Fibroblast of skin of back (primary cell): ENCODE measurements at places on chromosomes 2 and 18.
A peak's percentile ranks its signal among the peaks of the same experiment; 100 is the strongest.

- peak; percentile 98 for DNase-seq
Observed at GRCh38 chr2:240374085-240374907, 61.2 kb upstream of the GPC1 start.

DNA sequence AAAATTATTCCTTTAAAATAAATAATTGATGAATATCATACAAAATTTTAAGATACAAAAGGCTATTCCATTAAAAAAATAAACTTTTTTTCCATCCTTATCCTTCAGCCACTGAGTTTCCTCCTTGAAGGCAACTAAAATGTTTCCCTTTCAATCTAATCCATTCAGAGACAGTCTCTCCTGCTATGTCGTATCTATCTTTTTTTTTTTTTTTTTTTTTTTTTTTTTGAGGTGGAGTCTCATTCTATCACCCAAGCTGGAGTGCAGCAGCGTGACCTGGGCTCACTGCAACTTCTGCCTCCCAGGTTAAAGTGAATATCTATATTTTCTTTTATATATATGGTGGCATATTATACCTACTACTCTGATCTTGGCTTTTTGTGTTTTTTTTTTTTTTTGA, 31.7 kb upstream of the SOS1 start:
- no peak for DNase-seq

GRCh38 chr2:151808258-151809072, 19.8 kb downstream of the ARL5A start:
- DNase-seq, result peak; percentile 33

- DNase-seq, result no peak
Observed at GRCh38 chr2:241033994-241034393, 35.6 kb downstream of the SNED1 start.

DNA sequence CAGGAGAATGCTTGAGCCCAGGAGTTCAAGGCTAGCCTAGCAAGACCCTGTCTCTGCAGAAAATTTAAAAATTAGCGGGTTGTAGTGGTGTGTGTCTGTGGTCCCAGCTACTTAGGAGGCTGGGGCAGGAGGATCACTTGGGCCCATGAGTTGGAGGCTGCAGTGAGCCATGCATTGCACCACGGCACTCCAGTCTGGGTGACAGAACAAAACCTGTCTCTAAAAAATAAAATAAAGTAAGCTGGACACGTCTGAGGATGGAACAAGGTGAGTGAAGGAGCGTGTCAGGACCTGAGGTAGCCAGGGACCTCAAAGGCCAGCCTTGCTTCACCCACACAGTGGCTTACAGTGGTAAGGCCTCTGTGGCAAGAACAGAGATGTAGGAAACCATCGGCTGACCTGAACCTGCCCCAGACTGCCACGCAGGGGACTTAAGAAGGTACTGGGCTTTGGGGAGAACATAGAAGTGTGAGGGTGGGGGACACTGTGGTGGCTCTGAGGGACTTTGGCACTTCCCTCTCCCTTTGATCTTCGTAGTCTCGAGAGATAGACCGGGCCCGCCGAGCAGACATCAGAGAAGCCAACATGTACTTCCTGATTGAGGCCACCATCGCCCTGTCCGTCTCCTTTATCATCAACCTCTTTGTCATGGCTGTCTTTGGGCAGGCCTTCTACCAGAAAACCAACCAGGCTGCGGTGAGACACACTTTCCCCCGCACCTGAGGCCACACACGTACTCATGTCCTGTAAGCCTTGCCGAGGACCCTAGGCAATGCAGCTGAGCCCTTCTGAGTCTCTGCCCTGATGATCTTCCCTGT, 7.5 kb downstream of the SLC11A1 start:
- no peak for DNase-seq

GRCh38 chr18:34767601-34768027, 57.5 kb downstream of the DTNA start:
- DNase-seq, result peak; percentile 99

- DNase-seq, result no peak
Observed at GRCh38 chr2:109415581-109416013, 198.2 kb downstream of the SEPTIN10 start.

- no peak for DNase-seq
Observed at GRCh38 chr2:167718560-167718959, 528.8 kb downstream of the STK39 start.

- peak; percentile 55 for DNase-seq
Observed at GRCh38 chr2:46116553-46116991, 180.6 kb upstream of the EPAS1 start.

GRCh38 chr2:29196792-29197788, 81.9 kb downstream of the CLIP4 start:
- peak; percentile 52 for DNase-seq

DNA sequence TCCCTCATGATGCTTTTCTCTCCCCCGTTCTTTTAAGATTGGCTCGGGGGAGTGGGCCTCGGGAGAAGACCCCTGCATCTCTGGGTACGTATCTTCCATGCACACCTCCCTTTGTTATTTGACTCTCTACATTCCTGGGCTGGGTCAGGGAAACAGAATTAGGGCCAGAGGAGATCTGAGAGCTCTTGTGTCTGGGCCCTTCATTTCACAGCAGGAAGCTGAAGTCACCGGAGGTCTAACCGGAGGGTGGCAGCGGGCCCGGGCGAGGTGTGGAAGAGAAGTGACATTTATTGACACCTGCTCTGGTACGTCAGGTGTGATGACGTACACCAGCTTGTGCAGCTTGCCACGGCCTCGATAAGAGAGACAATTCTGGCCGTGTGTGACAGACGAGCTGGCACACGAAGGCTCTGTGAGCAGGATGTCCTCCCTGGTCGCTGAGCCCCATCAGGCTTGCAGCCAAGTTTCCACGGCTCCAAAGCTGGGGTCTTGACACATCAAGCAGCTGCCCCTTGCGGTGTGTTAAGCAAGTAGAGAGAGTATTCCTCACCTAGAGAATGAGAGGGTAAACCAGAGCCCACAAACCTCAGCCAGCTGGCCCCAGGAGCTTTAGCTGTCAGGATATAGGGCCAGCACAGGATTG, 30.4 kb downstream of the TOGARAM2 start:
- DNase-seq, result no peak

GRCh38 chr2:235746257-235746934, 252.6 kb downstream of the AGAP1 start:
- DNase-seq, result peak; percentile 88

DNA sequence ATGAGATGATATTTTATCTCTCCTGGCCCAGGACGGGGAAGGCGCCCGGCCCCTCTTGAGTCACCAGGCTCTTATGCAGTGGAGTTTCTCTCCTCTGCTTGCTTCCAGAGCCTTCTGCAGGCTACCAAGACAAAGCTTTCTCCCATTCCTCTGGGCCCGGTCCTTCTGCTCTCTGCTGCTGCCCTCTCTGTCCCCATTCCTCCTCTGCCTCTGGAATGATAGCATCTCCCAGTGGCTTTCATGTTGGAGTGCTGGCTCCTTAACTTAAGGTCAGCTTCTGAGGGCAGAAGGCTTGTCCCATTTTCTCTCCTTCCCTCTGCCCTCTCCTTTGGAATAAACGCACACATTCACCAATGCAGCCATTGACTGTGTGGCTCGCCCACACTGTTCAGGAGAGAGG, 86.2 kb downstream of the SDC1 start:
- DNase-seq, result no peak

GRCh38 chr2:120448961-120449810, 103.2 kb downstream of the INHBB start:
- DNase-seq, result no peak

DNA sequence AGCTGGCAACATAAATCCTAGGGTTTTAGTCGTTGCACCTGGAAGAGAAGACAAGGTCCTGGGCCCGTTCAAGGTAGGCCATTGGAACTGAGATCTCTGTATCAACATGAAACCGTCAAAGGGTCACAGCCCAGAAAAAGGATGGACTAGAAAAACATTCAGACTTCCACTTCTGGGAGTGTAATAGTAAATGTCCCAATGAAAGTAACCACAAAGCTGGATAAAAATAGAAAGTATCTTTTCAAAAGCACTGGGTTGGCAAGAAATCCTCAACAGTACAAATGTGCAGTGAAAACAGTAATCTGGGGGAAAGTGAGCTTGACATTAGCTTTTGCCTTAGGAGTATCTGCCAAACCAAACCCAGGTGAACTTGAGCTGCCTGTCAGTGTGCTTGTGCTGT, 12.9 kb downstream of the CGREF1 start:
- no peak for DNase-seq

GRCh38 chr2:9800639-9800974, 42.7 kb upstream of the TAF1B start:
- DNase-seq, result no peak

DNA sequence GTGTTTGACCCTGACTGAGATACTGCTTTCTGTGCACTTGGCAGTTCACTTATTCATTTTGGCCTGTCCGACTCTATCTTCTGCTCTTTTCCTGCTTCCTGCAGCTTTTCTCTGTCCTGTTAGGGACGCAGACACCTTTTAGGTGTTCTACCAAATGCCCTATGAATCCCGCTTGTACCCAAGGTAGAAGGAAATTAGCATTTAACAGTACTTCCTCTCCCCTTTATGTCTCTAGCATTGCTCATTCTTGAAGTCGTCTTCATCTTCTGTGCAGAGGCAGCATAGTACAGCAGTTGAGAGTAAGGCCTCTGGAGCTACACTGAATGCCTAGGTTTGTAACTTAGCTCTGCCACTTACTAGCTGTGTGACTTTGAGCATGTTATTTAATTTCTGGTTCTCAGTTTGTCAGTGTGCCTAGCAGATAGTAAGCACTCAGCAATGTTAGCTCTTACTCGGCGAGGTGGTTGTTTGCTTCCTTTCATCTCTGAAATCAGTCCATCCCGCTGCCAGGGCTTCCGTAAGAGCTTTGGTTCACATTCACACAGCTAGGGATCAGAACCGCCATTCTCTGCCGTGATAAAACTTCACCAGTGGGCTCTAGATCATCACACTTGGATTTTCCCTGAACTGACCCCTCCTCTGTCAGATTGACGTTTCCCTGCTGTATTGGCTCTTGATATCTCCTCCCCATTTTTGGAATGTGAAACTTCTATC, 1.4 kb downstream of the CCT7 start:
- no peak for DNase-seq

DNA sequence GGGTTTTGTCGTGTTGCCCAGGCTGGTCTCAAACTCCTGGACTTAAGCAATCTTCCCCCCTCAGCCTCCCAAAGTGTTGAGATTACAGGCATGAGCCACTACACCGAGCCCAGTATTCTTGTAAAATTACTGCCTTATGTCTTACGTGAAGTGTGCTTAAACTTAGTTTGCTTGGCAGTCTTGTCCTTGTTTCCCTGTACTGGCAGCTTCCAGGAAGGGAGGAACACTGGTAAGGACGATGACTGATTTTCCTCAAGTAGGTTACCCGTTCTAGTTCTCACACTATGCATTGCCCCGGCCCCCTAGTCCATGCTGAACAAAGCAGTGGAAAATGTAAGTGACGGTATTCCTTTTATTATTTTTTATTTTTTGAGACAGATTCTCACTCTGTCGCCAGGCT, 19.7 kb upstream of the GATA6 start:
- DNase-seq, result no peak

DNA sequence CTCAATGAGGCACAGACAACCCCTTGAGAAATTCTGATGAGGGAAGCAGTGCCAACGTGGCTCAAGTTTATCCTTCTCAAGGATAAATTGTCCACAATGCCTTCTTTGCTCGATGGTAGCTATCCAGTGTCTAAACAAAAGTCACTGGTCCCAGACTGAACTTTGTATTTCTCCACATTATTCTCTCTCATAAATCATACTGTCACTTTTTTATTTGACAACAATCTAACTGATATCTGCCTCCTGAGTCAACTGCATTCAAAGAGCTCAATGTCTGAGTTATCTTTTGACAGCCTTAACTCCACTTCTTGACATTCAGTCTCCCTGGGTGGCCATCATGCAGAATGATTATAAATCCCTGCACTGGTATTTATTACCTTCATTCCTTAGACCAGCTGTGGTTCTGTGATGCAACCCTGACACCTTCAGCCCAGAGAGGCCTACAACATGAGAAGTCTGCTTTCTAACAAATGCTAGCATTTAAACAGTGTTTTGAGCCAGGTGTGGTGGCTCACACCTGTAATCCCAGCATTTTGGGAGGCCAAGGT, 38.2 kb downstream of the IMMT start:
- no peak for DNase-seq

- DNase-seq, result peak; percentile 96
Observed at GRCh38 chr2:191376981-191377629, 131.9 kb downstream of the MYO1B start.

DNA sequence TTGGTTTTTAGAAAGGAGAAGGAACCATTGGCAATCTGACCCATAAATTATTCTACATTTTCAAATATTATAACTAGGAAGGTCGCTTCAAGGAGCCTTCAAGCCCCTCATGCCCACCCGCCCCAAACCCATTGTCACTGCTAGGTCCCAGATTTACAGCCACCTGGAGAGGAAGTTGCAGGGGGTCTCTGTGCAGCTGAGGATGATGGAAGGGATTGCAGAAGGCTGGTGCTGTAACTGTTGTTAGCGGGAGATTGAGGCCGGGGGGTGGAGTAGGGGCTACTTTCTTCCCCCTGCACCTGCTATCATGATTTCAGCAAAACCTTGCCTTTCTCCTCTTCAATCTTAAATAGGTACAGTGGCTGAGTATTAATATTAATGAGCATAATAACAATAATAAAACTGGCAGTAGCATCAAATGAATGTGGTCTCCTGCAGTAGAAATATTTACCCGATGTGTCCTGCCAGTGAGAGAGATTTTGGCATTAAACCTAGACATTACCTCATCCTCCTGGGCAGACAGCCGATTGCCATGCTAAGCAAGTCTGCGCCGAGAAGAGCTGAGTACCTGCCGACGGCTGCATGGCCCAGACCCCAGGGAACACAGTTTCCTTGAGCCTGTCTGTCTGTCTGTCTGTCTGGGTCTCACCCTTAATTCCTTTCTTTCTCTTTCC, 225.4 kb downstream of the FAM210A start:
- DNase-seq, result peak; percentile 77

DNA sequence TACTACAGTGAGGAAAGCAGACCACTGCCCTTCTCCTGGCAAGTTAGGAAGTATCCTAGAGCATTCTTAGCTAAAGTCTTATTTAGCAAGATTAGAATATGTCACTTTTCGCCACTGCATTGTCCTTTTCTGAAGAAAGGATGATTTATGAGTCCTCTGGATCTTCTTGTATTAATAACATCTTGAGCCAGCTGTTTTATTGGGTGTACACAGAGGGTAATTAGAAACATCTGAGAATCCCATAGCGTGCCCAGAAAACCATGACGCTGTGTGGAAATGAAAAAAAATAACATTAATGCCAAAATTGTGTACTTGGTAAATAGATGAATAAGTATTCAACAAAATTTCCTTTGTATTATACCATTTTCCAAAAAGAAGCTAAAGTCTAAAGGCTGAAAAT, 198.7 kb downstream of the LTBP1 start:
- DNase-seq, result peak; percentile 76

DNA sequence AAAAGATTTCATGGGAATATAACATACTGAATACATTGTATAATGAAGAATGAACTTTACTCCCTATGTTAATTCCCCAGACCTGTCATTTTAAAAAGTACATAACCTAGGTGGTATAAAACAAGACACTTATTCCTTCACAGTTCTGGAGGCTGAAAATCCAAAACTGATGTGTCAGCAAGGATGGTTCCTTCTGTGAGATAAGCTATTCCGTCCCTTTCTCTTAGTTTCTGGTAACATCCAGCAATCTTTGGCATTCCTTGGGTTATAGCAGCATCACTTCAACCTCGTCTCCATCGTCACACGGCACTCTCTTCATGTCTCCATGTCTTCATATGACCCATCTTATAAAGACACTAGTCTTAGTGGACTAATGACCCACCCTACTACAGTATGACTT, 93.9 kb downstream of the ASXL2 start:
- no peak for DNase-seq

GRCh38 chr2:233414777-233415570, 60.7 kb downstream of the DGKD start:
- DNase-seq, result peak; percentile 56
